ENCODE measurements at places on chromosomes 3 and 15.

- no peak for DNase-seq
These were observed 779.1 kb downstream of the MECOM start for GRCh38 chr3:168884353-168884903.

DNA sequence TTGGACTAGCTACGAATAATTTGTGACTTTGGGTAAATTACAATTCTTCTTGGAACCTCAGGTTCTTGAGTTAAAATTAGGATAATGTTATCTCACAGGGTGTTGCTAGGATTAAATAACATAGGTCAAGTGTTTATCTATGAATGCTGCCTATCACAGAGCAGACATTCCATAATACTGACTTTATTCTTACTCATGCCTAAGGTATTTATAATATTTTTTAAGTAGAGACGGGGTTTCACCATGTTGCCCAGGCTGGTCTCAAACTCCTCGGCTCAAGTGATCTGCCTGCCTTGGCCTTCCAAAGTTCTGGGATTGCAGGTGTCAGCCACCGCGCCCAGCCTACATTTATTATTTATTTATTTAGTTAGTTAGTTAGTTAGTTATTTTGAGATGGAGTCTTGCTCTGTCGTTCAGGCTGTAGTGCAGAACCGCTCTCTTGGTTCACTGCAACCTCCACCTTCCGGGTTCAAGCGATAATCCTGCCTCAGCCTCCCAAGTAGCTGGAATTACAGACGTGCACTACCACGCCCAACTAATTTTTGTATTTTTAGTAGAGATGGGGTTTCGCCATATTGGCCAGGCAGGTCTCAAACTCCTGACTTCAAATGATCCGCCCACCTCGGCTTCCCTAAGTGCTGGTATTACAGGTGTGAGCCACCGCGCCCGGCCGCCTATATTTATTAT is 741 bp upstream of the ZNF106 start:
- DNase-seq, result no peak

DNA sequence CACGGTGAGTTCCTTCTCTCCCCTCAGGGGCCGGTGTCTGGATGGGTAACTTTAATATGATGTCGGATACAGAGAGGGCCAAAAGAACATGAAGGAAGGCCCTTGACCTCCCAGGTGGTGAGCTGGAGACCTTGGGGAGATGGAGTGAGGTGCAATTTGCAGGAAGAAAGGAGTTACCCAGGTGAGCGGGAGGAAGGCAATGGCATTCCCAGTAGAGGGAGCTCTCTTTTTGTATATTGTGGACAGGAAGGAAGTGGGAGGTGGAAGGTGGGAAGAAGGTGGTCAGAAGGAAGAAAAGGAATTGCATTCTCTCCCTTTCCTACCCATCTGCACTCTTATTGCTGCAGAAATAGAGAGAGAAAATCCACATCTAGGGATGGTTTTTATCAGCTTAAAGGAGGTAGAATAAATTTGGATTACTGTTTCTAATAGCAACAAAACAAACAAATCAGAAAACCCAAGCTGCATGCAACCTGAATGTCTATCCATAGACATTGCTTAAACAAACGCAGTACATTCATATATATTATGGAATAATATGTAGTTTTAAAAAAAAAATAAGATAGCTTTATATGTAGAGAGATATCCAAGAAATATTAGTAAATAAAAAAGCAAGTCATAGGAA is 169.0 kb upstream of the TSC22D2 start:
- DNase-seq, result no peak

GRCh38 chr3:50478051-50478450 is 25.4 kb downstream of the CACNA2D2 start:
- DNase-seq, result no peak
